ENCODE measurements at places on chromosomes 11 and 22.

DNA sequence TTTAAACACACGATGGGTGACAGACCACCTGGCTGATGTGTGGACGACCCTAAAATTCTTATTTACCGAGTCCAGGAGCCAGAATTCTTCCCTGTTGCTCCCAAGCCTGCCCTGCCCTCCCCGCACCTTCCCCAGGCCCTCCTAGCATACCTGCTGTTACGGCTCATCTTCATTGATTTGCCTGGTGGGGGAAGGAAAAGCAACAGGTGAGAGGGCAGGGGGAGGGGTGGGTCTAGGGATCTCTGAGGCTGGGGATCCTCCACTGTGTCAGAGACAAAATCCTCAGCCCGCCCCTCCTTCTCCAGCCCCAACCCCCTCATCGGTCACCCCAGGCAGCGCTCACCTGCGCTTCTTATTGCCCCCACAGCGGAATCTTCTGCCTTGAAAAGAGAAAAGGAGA lies 4.0 kb downstream of the FXYD2 start:
- DNase-seq: no peak

DNA sequence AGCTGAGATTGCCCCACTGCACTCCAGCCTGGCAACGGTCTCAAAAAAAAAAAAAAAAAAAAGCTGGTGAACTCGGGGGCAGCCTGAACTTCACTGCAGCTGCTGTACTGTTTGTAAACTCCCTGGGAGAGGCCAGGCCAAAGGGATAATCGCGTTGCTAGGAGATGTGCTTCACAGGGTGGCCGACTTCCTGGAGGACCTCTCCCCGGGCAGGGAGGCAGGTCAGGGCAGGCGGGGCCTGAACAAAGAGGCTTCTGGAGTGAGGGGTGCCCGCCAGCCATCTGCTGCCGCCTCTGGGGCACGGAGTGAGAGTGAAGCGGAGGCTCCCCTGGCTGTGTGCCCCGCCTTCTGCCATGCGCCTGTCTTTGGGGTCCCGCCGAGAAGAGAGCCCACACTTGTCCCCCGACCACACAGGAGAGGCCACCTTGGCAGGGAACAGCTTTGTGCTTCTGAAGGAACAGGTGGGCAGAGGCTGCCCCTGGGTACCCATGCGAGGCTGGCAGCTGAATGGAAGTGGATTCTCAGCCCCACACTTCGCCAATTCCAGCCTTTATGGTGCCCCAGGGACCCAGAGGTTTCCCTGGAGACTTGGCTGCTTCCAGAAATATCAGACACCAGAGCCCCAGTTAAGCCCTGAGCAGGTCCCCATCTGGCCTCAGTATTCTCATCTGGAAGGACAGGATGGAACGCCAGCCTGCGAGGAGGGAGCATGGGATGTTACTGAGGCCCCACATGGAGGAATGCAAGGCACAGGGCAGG lies 29.6 kb downstream of the TMEM184B start:
- no peak for DNase-seq

GRCh38 chr11:45924036-45924915 lies 1.8 kb downstream of the LARGE2 start:
- DNase-seq: no peak

- DNase-seq: no peak
Measured at GRCh38 chr11:93840981-93841380, 9.4 kb downstream of the VSTM5 start.
